ENCODE measurements at places on chromosomes 3 and 15.

- no peak for DNase-seq
These were observed 92.8 kb downstream of the GOLIM4 start for GRCh38 chr3:168002786-168003368.

- DNase-seq: no peak
These were observed 1.4 kb upstream of the TNFSF10 start for GRCh38 chr3:172524611-172525010.

DNA sequence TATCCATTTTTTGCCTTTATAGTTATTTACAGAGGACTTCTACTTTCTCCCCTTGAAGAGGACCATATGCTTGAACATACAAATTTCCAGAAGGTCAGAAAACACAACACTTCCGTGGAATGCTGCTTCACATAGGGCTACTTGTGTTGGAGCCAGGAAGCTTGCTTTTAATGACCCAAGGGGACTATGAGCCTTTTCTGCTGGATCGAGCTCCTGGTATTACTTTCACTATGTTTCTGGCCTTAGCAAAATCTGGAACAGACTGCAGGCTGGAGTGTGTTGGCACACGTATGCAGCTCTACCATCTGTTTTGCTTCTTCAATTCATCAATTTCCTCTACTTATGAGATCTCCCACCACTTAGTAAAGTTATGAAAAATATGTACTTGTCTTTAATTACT is 69.3 kb upstream of the CBLB start:
- no peak for DNase-seq

GRCh38 chr15:85044251-85044853 is 62.7 kb downstream of the PDE8A start:
- peak; percentile 23 for DNase-seq

- DNase-seq: no peak
These were observed 21.0 kb downstream of the ANAPC13 start for GRCh38 chr3:134464689-134465365.

DNA sequence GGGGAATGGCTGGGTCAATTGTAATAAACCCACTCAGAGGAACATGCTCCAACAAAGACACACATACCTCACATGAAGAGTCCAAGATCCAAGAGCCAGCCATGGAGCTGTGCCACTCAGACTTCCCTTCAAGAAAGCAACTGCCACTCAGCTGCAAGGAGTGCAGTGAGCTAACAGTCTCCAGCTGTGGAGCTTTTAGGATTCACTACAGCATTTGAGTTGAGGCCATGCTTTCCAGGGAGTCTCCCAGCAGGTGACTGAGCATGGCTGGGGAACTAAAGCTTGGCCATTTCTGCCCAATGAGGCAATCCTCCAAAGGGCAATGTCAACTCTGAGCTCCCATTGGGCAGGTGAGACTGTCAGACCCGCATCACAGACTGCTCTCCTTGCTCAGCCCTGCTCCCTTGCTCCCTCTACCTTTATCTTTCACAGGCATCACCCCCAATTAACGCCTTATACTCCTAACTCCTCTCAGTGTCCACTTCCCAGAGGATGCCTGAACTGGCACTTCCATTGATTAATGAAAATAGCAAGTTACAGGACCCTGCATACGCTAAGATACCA is 165.3 kb upstream of the CTNNB1 start:
- DNase-seq: no peak

GRCh38 chr3:28553175-28553574 is 204.6 kb upstream of the AZI2 start:
- no peak for DNase-seq

- no peak for DNase-seq
These were observed 188.3 kb downstream of the APBA2 start for GRCh38 chr15:29074045-29074444.

DNA sequence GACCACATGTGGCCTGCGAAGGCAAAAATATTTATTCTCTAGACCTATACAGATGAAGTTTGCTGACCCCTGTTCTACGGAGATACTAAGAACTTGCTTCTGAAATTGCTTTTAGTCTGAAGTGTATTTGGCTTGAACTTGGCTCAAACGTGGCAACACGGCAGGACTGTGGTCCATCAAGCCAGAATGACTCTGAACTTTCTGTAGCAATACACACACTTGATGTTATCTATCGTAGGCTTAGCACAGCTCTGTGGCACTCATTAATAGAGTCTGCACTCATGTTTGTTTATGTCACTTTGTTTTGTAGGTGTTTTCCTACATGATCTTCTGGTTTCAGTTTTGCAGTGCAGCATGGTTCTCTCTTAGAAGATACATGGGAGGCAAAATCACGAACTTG is 298.1 kb downstream of the ADAMTS17 start:
- no peak for DNase-seq

GRCh38 chr3:45218578-45219390 is 7.3 kb downstream of the TMEM158 start:
- DNase-seq: no peak

DNA sequence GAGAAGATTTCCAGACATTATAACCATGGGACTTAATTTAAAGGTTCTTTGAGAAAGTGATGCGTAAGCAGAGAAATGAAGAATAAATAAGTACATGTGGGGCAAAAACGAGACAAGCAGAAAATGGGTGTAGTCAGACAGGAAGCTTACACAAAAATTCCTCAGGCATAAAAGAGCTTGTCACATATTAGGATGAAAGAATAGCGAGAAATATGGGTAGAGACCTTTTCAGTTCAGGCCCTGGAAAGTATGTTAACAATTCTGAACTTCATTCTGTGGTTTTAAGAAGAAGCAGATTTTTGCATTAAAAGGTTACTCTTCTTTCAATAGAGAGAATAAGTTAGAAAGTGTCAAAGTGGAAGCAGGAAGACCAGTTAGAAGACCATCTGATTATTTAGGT is 352.4 kb downstream of the ROBO1 start:
- no peak for DNase-seq

GRCh38 chr3:10467904-10468612 is 37.3 kb downstream of the ATP2B2 start:
- no peak for DNase-seq

DNA sequence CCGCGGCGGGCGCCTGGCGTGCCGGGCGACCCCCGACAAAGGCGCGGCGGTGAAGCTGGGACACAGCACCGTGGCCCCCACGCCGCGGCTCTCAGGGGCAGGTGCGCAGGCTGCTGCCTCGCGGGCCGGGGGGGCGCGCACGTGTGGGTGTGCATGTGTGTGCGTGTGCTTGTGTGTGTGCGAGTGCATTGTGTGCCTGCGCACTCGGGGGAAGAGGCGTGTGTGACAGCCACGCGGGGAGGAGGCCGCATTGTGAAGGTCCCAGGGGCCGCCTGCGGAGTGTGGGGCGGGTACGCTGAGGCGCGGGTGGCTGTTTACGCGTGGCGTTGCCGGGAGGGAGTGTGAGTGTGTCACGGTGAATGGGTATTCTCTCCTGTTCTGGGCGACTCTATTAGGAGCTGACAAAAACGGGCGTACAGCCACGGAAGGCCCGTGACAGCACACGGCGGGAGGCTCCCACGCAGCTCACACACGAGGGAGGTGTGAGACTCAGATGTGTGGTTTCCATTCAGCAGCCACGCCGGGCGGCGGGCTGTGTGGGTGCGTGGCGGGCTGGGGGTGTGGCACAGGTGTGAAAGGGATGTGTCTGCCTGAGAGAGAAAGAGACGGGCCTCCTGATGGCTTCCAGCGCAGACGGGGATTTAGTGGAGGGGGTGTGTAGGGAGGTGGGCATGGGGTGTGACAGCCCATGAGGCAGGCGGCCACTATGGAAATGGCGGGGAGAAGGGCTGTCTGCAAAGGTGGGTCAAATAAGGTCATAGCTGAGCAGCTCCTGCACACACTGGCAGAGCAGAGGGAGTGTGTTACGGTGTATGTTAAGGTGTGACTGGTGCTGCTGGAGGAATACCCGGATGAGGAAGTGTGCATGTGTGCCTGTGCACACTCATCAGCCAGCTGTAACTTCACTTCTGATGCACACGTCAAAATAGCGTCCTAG is 750 bp downstream of the PODXL2 start:
- no peak for DNase-seq

- DNase-seq: no peak
These were observed 10.7 kb upstream of the RAB43 start for GRCh38 chr3:129132097-129132866.

DNA sequence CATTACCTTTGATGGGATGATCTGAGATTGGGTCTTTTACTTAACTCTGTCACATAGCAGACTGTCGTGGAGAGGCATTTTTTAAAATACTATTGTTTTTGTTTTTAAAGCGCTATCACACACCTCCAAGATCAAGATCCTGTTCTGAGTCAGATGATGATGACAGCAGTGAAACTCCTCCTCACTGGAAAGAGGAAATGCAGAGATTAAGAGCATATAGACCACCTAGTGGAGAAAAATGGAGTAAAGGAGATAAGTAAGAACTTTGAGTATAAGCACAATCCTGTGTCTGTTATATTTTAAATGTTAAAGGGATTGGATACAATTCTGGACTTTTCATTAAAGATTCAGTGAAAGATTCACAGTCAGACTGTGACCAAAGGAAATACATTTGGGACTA is 18.4 kb upstream of the ZBTB47 start:
- no peak for DNase-seq
